Cerebellar cortex (tissue), 1 donor: ENCODE measurements at places on chromosomes 1 and 21.

DNA sequence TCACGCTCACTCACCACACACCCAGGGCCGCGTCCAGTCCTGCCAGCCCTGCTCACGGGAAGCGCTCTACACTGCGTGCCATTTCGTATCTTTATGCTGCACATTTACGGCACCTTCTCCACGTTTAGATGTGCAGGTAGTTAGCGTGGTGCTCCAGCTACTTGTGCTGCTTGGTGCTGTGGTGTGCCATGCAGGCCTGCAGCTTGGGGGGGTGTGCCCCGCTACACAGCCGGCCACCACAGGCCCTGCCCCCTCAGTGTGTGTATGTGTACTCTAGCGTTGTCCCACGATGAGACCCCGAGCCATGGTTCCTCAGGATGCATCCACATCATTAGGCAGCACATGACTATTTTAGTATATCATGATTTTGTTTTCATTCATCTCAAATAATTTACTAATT is 38.3 kb downstream of the SNAP47 start:
- no peak for DNase-seq

GRCh38 chr1:145846201-145846612 is 777 bp downstream of the NUDT17 start:
- DNase-seq: peak; percentile 50

GRCh38 chr1:109248797-109249629 is at the start of gene CELSR2:
CELSR2 (plus strand) TSS chr1:109249539; CDS start chr1:109250080, 541 bp downstream.
- peak; percentile 66 for DNase-seq

GRCh38 chr1:202892501-202892900 is 3.6 kb upstream of the RABIF start:
- no peak for DNase-seq

DNA sequence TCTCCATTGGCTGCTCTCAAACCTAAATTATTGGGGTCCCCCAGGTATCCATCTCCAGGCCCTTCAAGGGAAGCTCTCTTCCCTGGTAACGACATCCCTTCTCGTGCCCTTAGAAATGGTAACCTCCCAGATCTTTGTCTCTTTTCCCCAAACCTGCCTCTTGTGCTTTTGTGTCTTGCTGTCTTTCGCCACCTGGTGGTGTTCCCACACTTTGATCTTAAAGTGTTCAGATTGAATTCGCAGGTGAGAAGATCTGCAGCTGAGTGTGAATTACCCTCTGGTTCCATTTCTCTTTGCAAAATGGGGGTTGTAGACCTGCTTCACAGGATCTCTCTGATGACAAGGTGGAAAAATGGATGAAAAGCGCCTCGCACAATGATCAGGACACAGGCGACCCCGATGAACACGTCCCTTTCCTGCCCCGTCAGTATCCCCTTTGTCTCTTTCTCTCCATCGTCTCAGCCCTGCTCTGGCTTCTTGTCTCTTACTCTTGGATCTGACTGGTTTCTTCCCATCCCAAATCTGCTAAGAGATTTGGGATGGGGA is 53.1 kb downstream of the DOP1B start:
- peak; percentile 92 for DNase-seq

DNA sequence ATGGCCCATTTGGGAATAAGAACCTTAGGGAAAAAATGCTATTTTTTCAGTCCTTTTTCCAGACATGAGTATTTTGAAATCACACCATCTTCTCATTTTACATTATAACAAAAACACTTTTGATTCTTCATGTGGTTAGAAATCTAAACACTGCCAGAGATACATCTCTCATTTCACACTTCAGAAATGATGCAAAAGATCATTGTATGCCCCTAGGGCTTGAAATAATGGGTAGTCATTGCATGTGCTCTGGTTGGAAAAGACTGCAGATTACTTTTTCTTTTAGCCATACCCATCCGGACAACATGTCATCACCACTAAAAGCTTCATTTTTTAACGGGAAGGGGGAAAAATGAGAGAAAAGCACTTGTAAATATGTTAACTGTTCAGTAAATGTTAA is 1152.2 kb upstream of the ADGRL4 start:
- no peak for DNase-seq

DNA sequence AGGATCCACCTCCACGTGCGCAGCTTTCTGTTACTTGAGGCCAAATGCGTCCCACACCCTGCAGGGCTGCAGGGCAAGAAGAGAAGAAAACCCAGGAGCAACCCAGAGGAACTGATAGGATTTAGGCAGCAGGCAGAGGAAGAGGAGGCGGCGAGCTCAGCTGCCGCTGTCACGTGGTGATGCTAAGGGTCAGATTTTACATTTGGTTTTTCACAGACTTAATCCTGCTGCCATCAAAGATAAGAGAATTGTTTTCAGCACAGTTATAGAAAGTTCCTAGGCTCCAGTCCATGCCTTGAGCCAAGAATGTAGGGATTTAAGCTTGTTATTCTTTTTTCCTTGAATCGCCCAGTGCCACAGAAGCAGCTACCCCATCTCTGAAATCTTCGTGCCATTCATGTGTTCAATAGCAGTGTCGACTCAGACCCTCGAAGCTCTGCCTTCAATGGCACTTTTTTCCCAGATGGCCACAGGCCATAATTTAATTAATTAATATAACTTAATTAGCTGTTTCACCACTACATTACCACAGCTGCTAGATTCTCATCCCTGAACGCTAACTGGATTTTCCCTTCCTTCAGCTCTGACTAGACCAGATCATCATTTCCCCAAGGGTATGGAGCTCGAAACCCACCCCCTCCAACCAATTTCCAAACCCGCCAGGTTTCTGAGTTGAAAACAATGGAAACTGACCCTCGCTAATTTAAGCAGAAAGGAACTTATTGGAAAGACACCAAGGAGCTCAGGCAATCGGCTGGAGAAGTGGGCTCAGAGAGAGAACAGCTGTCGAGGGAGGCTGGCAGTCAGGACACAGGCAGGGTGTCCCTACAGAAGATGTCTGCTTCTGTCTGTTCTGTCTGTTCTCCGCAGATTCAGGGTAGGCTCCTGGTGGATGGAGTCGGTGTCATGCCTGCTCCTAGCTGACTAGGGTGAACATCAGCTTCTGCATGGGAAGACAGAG is 36.2 kb downstream of the LDLRAP1 start:
- no peak for DNase-seq

DNA sequence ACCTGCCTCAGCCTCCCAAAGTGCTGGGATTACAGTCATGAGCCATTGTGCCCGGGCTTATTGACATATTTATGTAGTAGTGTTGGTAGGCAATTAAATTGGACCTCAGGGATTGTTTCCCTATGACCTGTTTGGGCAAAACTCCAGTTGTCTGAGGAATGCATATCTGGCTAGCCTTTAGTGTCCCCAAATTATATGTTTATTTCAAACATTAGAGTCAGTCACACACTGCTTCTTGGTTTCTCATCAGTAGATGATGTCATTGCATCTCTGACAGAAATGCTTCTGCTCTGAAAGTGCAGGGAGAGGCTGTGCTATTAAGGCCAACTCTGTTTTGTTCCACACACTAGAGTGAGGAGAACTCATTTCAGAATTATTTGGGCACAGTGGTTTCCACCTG is 12.5 kb downstream of the PIP5K1A start:
- DNase-seq: no peak

DNA sequence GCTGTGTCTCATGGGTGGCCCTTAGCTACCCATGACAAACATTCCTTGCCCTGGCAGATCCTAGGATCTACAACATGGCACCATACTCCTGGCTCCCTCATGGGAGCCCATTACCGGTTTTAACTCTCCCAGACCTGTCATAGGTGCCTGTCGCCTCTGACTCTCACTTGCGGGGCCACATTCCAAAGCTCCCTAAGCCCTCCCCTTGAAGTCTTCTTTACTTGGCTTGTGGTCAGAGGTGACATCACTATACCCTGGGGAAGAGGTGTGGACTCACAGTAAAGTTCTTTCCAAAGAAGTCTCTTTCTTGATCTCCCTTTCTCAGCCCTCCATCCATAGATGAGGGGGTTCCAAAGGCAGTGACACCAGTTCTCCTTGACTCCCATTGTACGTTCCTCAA is 5.4 kb upstream of the SLAMF9 start:
- no peak for DNase-seq

GRCh38 chr1:168843401-168843800 is 114.4 kb upstream of the DPT start:
- no peak for DNase-seq

DNA sequence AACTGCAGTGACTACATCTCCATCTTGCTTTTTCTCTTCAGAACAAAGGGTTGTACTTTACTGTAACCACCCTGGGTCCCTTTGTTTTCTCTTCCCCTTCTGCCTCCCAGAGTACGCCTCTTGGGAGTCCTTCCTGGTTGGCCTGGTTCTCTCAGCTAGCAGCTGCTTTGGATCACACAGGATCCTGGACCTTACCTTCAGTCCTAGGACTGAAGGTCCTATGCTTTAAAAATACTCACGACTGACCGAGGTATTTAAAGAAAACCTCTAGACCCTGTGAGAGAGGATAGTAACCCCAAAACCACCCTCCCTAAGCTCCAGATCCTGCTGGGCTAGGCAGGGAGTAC is 4.8 kb downstream of the TRIM45 start:
- DNase-seq: no peak

DNA sequence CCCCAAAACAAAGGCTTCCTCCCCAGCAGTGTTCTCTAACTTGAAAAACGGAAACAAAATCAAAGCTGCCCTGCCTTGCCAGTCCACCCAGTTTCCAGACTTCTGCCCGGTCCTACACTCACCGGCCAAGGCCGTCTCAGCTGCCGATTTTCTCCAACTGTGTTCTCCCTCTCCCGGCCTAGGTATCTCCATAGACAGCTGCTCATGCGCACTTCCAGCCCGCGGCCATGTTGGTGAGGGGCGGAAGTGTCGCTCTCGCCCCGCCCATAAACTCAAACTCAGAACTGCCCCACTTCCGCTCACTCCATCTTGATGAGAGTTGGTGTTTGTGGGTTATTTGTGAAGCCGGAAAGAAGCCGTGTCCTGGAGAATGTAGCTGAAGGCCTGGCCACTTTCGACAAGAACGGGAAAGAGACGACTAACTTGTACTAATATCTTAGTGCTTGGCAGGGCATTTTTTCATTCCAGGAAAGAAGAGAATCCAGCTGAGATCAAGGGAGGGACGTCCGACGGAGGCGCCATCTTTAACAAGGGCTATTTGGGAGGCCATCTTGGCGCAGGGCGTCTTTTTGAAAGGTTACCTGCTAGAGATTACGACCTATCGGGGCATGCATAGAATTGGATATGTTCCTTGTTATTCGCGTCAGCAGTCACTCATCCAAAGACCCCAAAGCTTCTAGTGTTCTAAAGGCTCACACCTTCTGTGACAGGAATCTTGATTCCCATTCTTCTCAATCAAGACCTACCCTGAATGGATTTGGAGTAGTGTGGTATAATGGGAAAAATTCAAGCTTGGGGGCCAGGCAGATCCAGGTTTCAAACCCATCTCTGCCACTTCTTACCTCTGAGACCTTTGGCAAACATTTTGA is at the start of gene USF1:
Gene USF1, minus strand, starts transcription at position 242 of the 869 bp plus-strand sequence. CDS start 2,702 bp downstream, outside the sequence.
- DNase-seq: peak; percentile 97

- DNase-seq: no peak
Measured at GRCh38 chr1:62273953-62274352, 45.3 kb downstream of the KANK4 start.

DNA sequence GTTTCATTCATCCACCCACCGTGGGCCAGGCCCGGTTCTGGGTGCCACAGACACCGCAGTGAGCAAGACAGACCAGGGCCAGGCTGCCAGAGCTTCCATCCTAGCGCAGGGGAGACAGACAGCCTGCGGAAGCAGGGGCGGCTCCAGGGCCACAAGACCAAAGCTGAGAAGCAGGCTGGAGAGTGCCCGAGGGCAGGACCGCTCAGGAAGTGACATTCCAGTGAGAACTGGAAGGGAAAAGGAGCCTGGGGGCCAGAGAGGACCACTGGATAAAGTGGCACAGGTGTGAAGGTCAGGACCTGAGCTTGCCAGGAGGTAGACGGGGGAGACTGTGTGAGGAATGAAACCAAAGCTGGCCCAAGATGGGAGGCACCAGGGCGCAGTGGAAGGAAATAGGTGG is 59.5 kb upstream of the EFHD2 start:
- no peak for DNase-seq

DNA sequence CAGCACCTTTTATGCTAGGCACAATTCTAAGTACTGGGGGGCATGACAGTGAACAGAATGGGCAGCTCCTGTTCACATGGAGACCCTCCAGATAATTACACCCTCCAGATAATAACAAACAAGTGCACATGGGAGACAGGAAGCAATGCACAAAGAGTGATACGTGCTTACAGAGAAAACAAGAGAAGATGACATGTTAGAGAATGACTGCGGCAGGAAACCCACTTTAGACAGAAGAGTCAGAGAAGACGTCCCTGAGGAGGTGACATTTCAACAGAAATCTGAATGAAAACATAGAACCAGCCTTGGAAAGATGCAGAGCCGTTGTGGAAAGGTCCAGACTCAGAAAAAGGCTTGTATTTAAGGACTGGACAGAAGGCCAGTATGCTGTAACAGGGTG is 54.7 kb upstream of the ARTN start:
- DNase-seq: no peak

GRCh38 chr1:245180496-245181157 is 25.8 kb downstream of the KIF26B start:
- no peak for DNase-seq

DNA sequence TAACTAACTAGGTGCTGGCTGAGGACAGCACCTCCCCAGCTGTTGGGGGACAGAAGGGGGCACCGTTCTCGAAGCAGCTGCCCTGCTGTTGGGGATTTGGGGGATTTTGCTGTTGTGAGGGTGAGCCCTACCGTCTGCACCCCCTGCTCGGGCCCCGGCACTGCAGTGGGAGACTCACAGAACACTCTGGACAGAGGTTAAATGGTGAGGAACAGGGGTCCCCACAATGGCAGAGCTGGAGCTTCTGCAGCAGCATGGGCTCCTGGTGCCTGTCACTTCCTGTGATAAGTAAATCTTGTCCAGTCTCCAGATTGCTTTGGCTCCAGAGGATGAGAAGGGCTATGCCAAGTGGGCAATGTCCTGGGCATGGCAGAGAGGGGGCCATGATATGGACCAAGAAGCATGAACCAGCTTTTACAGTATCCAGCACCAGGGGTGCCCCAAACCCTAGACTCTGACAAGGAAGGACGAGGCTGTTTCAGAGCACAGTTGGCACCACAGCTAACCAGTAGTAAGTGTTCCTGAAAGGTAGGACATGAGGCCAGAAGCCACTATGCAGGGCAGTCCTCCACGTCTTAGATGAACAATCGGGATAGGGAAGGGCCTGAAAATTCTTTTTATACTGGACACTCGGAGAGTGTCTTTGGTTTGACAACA is 365.1 kb upstream of the VAMP3 start:
- DNase-seq: no peak

DNA sequence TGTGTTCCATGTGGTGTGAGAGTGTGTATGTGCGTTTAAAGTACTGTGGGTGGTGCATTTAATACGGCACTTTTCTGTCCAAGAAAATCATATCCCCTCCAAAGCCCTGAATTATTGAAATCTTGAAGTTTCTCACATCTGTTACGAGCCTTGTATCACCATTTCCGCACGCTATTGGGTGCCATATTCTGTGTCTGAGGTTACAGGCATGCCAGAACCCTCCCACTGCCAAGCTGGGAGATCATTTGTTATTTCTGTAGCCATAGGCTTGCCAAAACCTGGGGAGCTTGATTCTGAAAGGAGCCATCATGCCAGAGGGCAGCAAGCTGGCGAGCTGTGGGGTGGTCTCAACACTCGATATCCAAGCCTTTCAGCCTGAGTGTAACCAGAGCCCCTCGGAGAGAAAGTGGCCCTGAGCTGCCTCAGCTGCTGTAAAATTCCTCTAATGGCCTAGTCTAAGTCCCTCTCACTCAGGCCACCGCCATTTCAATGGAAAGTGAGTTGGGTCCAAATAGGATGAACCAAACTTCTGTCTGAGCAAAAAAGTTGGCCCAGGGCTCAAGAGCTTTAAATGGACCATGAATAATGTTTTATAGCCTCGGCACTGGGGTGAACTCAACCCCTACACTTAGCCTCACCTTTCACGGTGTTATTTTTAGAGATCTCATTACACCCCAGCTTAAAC is 298.4 kb upstream of the DUSP10 start:
- no peak for DNase-seq
